ENCODE measurements at places on chromosomes 12 and 14.

DNA sequence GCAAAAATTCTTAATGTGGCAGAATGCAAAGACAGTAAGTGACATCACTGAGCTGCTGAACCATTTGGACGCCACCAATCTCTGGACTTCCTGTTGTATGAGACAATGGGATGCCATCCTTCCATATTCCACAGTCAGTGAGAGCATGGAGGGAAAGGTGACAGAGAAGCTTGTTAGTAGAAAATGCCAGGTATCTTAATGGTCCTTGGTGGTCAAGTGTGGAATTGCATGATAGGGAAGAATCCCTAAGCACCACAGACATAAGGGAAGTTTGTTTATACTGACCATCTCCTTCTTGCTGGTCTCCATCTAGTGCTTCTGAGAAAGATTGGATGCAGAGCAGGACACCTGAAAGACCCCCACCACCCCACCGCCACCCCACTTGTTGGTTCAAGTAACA lies 1410.0 kb upstream of the TMEM132C start:
- DNase-seq, result no peak

- DNase-seq, result no peak
Measured at GRCh38 chr12:118374126-118374725, 1.5 kb upstream of the TAOK3 start.

- no peak for DNase-seq
Measured at GRCh38 chr14:72855913-72856312, 38.0 kb downstream of the DPF3 start.

DNA sequence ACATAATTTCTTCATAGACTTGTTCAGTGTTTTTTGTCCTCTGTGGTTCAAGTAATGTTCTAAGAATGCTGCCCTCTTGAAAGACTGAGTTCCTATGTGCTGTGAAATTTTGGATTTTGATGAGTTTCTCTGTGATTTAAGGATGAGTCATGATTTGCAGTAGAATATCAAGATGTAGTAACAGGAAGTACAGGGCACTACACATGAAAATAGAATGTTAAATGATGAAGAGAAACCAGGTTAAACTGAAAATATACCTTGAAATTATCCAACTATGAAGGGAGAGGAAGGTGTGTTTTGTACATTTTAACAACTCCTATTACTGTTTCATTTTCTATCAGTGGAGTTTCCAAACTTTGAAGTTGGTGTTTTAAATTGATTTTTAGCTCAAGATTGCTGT lies 4.8 kb downstream of the ELK3 start:
- DNase-seq, result no peak

DNA sequence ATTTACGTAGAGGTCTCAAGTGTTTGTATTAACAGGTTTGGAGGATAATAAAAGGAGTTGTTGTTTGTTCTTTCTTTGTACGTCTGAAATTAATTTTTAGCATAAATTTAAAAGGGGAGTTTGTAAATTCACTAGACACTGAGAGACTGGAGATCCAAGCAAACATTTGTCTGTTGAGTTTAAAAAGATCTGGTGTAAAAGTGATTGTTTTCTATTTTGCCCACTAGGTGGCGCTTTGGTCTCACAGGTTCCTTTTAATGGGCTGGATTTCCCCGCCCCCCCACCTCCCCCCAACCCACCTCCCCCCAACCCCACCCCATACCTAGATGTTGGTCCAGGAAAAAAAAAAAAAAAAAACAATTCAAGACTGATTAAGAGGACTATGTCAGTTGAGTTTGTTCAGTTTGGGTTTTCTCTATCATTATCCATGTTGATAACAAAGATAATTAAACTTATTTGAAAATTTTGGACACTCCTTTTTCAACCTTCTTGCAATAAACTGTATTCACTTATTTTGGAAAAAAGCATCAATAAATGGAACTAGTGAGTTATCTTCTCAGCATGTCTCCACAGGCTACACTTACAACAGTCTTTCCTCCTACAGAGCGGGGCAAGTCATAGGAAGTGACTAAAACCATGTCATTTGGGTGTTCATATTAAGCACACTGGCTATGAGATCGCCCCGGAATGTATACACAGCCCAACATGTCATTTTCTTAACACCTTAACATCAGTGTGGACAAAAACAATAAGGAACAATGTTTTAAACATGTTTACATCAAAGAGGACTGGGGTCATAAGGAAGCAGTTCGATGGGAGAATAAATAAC lies 841.1 kb downstream of the NRXN3 start:
- DNase-seq, result no peak

All from stimulated activated CD8-positive, alpha-beta memory T cell treated with anti-CD3 and anti-CD28 coated beads, Interleukin-7, amount 100 ng/mL, for 24 hours (primary cell).